ENCODE measurements at places on chromosomes 7 and 10.

- DNase-seq: no peak
These were observed 51.7 kb downstream of the BZW2 start for GRCh38 chr7:16697507-16698199.

DNA sequence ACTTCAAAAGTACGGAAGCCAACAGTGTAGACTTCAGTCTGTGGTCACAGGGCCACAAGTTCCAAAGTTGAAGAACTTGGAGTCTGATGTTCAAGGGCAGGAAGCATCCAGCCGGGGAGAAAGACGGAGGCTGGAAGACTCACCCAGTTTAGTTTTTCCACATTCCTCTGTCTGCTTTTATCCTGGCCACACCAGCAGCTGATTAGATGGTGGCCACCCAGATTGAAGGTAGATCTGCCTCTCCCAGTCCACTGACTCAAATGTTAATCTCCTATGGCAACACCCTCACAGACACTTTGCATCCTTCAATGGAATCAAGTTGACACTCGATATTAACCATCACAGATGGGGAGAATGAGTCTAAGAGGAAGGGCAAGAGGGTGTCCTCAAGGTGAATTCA lies 19.3 kb upstream of the FRMD4A start:
- DNase-seq: no peak

DNA sequence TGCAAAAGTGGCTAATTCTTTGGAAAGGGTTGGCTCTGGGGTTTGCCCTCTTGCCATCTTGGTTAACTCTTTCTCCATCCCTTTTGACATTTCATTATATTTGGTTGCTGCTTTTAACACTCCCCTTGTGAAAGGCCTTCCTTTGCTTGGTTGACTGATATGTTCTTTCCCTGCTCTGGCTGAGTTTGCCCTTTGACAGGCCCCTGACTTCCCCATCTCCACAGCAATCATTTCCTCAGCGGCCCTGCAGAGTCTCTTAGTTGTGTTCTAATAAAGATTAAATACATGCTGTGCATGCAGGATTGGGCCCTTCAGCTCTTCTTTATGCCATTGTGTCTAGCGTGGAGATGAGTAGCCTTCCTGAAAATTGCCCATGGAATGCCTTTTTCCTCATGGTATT lies 84.5 kb upstream of the CSTF2T start:
- no peak for DNase-seq

- DNase-seq: no peak
These were observed 57.8 kb downstream of the TCF7L2 start for GRCh38 chr10:113007821-113008220.

DNA sequence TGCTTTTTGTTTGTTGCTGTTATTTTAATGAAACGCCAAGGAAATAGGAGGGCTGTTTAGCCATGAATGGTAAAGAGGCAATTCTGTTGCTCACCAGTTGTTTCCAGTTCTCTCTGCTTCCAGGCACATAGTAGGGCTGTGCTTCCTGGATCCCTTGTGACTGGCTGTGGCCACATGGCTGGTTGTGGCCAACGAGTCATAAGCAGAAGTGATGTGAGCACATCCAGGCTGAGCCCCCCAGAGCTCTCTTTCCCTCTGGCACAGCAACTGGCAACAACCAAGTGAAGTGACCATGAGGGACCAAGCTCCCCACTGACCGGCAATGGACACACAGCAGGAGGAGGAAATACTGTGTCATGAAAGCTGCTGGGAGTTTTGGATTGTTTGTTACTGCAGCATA lies 10.3 kb downstream of the GRID1 start:
- DNase-seq: no peak

DNA sequence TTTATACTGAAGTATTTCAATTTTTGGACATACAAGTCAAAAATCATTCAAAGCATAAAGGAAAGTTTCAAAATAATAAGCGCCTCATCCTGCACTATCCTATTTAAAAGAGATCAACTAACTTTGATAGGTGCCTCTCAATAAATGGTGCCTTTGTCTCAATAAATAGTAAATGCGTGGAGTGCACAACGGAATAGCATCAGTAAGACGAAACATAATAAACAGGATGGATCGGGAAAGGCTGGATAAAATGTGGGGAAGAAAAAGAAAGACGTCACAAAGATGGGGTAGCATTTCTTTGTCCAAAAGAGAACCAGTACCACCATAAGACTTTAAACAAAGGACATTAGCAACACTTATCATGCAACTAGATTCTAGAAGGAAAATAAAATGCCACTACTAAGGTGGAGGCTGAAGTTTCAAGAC lies 571 bp upstream of the PRKAR2B start:
- DNase-seq: no peak

- no peak for DNase-seq
These were observed 81.6 kb upstream of the PRR15 start for GRCh38 chr7:29482056-29482455.

- DNase-seq: no peak
These were observed 274.4 kb downstream of the THSD7A start for GRCh38 chr7:11557627-11558026.

GRCh38 chr7:128011131-128011661 lies 20.0 kb downstream of the LRRC4 start:
- no peak for DNase-seq

DNA sequence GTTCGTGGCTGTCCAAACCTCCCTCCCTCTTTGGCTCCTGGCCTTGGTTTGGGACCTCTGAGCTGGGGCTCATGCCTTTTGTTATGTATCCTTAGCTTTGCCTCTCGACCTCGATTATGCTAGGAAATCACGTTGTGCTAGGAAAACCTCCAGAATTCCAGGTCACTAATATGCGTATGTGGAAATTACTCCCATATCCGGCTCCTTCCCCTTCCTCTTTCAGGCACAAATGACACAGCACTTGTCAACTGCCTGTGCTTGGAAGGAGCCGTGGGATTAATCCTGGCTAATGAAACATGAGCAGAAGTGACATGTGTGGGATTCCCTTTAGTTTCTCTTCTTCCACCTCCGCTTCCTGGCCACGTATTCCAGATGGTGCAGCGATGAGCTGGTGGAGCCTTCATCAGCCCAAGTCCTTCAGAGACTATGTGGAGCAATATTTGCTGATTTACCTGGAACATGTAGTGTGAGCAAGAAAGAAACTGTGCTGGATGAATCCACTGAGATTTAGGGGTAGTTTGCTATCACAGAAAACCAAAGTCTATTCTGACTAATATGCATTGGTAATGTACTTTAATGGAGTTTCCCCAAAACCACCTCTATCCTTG lies 149.2 kb downstream of the REEP3 start:
- DNase-seq: no peak

DNA sequence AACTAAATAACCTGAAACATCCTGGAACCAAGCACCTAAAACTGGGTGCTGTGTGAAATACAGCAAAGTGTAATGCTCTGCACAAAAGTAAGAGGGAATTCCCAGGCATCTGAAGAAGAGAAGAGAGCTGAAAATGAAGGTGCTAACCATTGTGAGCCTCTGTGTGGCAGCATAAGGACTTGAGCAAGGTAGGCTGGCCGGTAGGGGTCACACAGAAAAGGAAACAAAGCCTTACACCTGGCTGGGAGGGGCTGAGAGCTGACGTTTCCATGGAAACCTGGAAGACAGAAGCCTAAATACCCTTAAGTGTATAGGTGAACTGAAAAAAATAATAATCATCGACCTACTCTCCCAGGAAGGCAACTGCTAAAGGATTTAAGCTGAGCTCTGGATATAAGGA lies 48.6 kb downstream of the CUL1 start:
- no peak for DNase-seq

- DNase-seq: no peak
These were observed 211.6 kb upstream of the ZMIZ1 start for GRCh38 chr10:78857193-78857592.

- DNase-seq: no peak
These were observed 33.7 kb downstream of the SCRN1 start for GRCh38 chr7:29955799-29956486.

DNA sequence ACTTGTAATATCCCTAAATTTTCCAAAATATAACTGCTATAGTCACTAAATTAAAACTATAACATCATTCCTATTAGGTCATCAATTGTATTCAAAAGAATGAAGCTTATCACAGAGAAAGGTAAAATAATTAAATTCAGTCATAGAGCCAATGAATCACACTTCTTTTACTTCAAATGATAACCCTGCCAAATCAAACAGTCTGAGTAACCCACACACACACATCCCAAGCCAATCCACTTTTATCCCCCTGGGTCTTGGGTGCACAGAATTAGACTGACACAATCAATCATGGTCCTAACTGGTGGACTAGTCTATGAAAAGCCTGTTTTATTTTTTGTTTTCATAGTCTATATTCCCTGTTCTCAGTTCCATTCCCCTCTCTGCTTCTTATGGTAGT lies 25.6 kb downstream of the CTNNA3 start:
- no peak for DNase-seq

GRCh38 chr7:41051535-41051934 lies 651.4 kb downstream of the INHBA start:
- DNase-seq: no peak

DNA sequence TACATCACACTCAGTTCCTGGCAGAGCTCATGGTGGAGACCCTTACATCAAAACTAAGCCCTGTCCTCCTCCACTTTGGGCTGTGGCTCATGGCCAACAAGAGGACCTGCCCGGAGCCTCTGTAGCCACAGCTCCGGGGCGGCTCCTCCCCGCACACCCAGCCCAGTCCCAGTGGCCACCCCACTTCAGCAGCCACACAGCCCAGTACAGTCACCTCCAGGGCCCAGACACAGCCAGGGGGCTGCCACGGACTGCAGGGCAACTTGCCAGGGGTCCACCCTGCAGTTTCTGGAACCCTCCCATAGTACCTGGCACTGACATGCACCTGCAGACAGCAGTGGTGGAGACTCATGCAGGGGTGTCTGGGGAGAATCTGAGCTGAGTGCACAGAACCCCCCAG lies 11.8 kb downstream of the ADGRA1 start:
- no peak for DNase-seq

- DNase-seq: peak; percentile 37
These were observed 53.1 kb upstream of the KDM7A start for GRCh38 chr7:140229591-140230515.

GRCh38 chr10:14086596-14086995 lies 244.1 kb downstream of the FRMD4A start:
- no peak for DNase-seq

GRCh38 chr7:15424468-15424867 lies 137.3 kb downstream of the AGMO start:
- DNase-seq: no peak

GRCh38 chr7:24404315-24404714 lies 120.3 kb downstream of the NPY start:
- no peak for DNase-seq

GRCh38 chr10:101060951-101061623 lies 702 bp upstream of the KAZALD1 start:
- DNase-seq: peak; percentile 77

DNA sequence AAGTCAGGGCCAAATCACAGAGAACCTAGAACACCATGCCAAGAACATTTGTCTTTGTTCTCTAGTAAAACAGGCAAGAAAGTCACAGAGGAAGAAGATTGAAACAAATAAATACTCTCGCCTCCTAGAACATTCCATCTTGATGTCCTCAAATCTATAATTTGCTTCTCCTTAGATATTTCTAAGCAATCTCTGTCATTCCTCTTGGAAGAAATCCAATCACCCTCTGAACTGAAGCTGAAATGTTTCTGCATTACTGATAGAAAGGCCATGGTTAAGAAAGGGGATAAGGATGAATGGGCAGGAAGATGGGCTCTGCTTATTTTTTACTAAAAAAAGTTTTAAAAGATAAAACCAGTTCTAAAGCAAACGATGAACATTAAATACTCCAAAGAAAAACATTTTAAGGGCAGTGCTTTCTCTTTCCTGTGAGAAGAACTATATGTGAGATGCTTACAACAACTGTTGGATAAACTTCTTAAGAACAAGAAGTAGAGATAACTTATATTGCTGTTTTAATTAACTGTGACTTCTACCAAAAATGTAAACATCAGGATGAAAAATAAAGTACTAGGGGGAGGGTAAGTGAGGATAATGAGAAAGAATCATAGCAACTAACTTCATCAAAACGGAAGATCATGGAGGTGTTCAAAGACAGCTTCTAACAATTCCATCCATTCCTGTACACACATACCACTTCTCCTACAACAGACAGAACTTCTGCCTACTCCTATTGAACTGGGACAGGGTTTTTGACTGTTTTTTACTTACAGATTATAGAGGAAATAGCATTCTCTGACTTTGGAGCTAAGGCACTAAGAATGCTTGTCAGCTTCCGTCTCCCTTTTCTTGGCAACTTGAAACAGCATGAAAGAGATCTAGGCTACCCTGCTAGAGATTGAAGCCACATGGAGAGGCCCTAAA lies 153.0 kb upstream of the LRRTM3 start:
- no peak for DNase-seq

- DNase-seq: no peak
These were observed 19.7 kb downstream of the AQP1 start for GRCh38 chr7:30931161-30931928.

DNA sequence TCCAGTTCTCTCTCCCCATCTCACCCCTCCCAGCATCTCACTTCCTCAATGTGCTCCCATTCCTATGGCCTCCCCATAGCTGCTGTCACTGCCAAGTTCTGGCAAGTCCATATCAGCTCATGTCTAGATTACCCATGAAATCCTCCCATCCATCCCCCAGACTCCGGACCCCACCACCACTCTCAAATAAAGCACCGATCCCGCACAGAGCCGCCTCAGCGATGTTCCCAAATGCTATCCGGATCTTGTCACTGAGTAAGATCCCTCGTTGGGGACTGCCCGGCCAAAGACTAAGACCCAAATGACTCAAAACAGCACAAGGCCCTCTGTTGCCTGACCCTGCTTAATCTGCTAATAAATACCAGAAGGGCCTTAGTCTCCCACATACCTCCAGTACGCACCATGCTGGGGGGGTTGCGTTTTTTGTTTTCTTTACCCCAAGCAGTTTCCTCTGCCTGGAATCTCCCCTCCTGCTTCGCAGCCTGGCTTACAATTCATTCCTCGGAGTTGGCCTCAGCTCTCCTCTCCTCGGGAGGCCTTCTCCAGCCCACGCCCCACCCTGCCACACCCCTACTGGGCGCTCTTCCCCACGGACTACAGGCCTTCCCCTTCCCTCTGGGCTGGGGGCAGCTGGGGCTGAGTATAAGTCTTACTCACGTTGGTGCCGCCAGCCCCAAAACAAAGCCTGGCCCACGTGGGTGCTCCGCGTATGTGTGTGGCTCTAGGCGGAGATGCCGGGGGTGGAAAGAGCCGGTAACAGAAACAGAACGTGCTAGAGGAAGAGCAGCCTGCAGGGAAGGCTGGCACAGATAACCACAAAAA lies 1.8 kb upstream of the DUSP5 start:
- DNase-seq: no peak

- no peak for DNase-seq
These were observed 716.1 kb downstream of the KCNMA1 start for GRCh38 chr10:76921383-76922010.

GRCh38 chr10:108014145-108014901 lies 849.8 kb upstream of the SORCS1 start:
- no peak for DNase-seq

DNA sequence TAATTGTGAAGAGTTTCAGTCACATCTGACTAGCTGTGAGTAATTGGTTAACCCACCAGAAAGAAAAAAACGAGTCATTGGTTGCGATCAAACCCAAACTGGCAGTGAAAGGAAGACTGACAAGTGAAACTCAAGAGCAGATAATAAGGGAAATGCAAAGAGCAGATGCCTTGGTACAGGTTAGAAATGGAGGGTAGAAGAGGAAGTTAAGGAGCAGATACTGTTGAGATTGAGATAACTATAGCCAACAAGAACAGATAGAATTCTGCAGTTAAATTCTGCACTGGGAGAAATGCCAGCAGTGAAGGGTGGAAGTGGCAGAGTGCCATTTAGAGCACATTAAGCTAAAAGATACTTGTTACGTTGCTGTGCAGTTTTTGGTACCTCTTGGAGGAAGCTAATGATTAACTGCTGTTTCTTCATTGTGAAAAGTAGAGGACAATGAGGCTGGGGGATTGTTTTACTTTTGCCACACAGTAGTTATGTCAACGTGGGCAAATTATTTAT lies 65.8 kb downstream of the CDK13 start:
- DNase-seq: no peak

All from stimulated activated CD8-positive, alpha-beta memory T cell treated with anti-CD3 and anti-CD28 coated beads, Interleukin-2, amount 100 ng/mL, for 1 hour (primary cell).